ENCODE measurements at places on chromosomes 1 and 21. TPM values are rescaled to one million over a fixed set of nuclear protein-coding genes. Genes with fewer than 3 reads are reported as not detected.
A peak's percentile ranks its signal among the peaks of the same experiment; 100 is the strongest.

DNA sequence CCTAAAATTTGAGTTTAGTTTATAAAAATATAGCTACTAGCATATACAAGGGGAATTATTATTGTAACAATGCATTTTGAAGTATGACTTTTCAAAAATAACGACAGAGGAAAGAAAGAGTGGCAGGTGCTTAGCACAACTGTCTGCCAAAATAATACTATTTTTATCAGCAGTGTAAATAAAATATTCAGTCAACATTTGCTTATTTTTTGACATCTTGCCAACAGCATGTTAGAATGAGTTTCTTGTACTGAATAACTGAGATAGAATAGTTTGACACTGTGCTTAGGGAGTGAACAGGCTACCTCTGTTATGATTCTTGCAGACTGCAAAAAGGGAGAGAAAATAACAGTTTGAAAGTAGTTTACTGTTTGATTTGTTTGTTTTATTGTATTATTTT is 909.8 kb downstream of the BRINP3 start:
- H3K4me1 ChIP-seq = no peaks in the 10 kb centered on the region
- no peak overlapping the region for H3K4me3 ChIP-seq
- no peaks in the 10 kb centered on the region for H3K36me3 ChIP-seq
- H3K27ac ChIP-seq = no peak overlapping the region
- no peak for DNase-seq

GRCh38 chr1:160171980-160172379 is 18.4 kb upstream of the CASQ1 start:
- no peak for DNase-seq
- peaks cover 13% of the 10 kb centered on the region for H3K27me3 ChIP-seq
- peaks cover 33% of the 10 kb centered on the region for H3K4me1 ChIP-seq
- H3K4me3 ChIP-seq = no peak overlapping the region

DNA sequence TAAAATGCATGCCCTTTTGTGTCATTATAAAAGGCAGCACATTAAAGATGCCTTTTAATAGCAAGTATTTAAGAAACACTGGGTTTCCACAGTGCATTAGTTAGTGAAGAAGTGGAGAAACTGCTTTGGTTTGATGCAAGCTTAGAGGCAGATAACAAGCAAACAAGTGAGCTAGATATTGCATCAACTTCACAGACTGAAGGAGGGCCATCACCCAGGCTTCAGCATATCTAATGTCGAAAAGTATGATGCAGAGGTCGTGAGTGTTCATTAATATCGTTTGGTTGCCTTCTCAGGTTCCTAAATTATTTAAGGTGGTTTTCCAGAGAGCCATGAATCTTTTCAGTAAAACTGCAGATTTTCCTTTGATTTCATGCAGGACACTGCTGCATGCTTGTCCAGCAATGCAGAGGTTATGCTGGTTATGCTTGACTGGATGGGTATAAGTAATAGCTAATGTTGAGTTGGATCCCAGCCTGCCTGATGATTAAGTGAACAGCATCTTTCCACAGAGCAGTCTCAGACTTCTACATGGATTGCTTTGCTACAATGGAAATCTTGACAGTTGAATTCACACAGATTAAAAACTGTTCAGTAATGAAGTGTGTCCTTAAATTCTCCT is 69.7 kb upstream of the IPO9 start:
- H3K27me3 ChIP-seq = no peaks in the 10 kb centered on the region
- DNase-seq = peak; percentile 30
- no peak overlapping the region for H3K4me3 ChIP-seq
- peaks cover 95% of the 10 kb centered on the region for H3K4me1 ChIP-seq
- H3K27ac ChIP-seq = peak overlapping the region; percentile 56

GRCh38 chr21:14947613-14948160 is 117.1 kb downstream of the NRIP1 start:
- no peaks in the 10 kb centered on the region for H3K27me3 ChIP-seq
- no peaks in the 10 kb centered on the region for H3K36me3 ChIP-seq
- H3K4me1 ChIP-seq = peaks cover 3% of the 10 kb centered on the region

DNA sequence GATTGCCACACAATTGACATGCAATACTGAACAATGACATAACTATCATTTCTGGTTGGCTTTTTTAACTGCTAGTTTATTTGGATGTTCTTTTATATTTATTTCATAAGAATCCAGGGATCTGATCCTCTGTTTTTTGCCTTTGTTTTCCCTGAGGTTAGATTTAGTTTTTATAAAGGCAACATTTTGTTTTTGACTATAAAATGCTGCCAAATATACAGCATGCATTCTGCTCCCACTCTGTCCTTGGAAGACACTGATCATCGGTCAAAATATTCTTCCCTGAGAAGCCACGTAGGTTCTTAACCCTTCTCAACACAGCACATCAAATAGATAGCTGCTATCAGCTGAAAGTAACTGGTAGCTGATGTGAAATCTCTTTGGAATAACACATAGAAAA is 52.5 kb downstream of the LYPLAL1 start:
- no peaks in the 10 kb centered on the region for H3K36me3 ChIP-seq
- no peak for DNase-seq
- no peaks in the 10 kb centered on the region for H3K27me3 ChIP-seq
- H3K4me1 ChIP-seq = no peaks in the 10 kb centered on the region
- no peak overlapping the region for H3K27ac ChIP-seq

DNA sequence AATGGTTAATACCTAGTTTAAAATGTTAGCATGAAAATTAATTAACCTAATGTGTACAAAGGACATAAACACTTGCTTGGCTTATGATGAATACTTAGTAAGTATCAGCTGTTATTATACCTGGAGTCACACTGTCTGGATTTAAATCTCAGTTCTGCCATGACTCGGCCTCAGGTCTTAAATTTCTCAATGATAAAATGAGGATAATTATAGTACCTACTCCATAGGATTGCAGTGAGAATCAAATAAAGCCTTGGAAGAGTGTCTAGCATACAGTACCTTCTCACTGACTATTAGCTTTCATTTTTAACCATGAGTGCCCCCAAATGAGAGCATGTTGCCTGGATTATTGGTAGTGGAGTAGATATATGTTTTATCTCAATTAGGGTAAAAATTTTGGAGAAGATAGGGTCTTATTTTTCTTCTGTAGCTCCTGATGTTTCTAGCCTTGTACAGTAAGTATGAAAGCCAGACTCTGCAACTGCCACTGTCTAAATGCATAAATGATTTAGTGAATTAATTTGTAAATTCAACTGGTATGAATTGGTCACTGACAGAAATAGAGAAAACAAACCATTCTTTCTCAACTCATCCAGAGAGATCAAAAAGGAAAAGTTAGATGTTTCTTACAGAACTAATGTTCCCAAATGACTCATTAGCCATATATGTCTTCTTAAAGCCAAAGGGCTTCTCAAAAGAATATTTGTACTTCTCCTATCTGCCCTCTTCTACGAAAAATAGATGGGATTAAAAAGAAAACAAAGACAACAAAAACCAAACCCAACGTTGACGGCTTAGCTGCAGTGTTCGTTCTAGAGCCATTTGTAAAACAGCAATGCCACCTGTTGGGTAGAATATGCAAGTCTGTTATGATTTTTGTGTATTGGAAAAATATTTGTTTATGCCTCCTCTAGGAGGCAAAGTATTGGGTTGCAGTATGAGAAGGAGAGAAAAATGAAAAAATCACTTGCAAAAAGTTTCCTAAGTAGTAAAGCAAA is 53.8 kb upstream of the MROH9 start:
- no peaks in the 10 kb centered on the region for H3K27me3 ChIP-seq
- H3K27ac ChIP-seq = peak overlapping the region; percentile 43
- DNase-seq = no peak

DNA sequence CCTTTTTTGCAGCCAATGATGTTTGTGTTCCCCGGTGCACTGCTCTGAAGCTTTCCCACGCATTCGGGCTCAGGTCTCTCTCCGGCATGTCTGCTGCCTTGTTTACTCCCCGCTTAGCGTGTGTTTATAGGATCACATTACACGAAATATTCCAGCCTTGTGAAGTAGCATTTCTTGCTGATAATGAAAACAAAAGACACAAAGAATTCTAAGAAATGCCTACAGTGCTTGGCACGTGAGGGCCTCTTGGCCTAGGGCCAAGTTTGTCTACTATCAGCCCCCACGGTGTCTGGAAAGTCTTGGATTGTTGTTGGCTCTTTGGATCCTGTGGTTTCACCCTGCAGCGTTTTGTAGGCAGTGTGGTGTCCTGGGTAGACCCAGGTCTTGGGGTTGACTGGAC is 11.2 kb upstream of the GSTM4 start:
- H3K4me1 ChIP-seq = peaks cover 4% of the 10 kb centered on the region
- H3K4me3 ChIP-seq = no peak overlapping the region
- DNase-seq = no peak
- H3K36me3 ChIP-seq = no peaks in the 10 kb centered on the region
- H3K27ac ChIP-seq = no peak overlapping the region
- no peaks in the 10 kb centered on the region for H3K27me3 ChIP-seq

DNA sequence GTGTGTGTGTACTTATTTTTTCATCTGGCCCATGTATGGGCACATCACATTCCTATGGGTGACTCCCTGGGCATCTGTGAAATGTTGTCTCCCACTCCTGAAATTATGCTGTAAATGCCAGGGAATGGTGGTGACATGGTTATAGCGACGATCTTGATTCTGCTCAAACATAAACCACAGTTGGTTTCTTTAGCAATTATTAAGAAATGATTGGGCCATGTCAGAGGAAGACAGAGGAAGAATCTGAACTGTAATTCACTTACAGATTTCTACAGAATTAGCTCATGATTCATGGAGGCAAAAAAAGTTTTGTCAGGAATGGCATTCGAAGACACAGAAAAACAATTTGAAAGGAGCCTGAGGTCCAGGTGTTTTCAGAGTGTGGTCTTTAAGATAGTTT is 25.8 kb upstream of the KCNE1 start:
- H3K27ac ChIP-seq = peak overlapping the region; percentile 71
- H3K27me3 ChIP-seq = no peaks in the 10 kb centered on the region
- peak; percentile 66 for DNase-seq
- no peaks in the 10 kb centered on the region for H3K36me3 ChIP-seq
- H3K4me3 ChIP-seq = no peak overlapping the region

DNA sequence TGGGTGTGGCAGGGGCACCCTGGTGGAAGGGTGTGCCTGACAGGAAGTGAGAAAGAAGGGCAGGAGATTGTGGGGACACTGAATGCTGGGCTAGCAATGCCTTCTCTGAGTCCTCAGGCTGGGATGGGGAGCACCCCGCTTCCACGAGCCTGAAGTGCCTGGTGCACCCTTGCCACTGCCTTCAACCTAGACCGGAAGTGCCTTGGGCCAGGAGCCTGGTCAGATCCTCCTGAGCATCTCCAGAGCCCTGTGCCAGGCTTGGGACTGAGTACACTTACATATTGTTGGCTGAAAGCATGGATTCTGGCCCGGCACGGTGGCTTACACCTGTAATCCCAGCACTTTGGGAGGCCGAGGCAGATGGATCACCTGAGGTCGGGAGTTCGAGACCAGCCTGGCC is 205.8 kb upstream of the EDN2 start:
- H3K27ac ChIP-seq = no peak overlapping the region
- no peak overlapping the region for H3K4me3 ChIP-seq
- H3K27me3 ChIP-seq = no peaks in the 10 kb centered on the region
- no peaks in the 10 kb centered on the region for H3K36me3 ChIP-seq

DNA sequence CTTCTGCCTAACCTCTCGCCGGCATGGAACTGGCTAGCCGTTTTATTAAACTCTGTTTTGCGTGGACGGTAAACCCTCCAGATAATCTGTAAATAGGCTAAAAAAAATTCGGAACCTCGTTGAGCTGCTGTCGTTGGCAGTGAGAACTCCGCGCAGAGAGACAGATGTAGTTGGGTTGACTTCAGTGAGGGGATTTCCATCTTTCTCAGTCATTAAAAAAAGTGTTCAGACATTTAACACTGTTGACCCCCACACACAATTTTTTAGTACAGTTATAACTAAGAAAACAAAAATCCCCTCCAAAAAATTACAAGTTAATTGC is 464 bp downstream of the PARK7 start:
- H3K4me3 ChIP-seq = peak overlapping the region; percentile 93
- no peak for DNase-seq
- H3K36me3 ChIP-seq = peaks cover 32% of the 10 kb centered on the region
- peak overlapping the region; percentile 97 for H3K27ac ChIP-seq
- no peaks in the 10 kb centered on the region for H3K27me3 ChIP-seq

DNA sequence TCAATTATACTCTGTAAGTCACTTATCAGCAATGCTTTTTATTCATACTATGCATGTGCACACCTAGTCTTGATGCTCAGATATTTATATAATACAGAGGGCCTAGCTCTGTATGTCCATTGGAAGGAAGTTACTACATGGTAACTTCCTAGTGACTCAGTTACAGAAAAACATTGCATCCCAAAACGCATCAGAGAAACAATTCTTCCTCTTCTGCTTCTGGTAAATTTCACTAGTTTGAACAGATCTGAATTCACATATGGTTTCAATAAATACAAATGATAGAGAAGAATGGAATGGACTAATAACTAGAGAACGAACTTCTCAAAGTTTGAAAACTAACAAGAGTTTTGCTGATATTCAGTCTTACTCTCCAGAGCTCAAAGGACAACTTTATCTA is 811.3 kb upstream of the ADGRL2 start:
- no peak overlapping the region for H3K4me3 ChIP-seq
- DNase-seq = no peak
- no peaks in the 10 kb centered on the region for H3K4me1 ChIP-seq
- H3K27me3 ChIP-seq = no peaks in the 10 kb centered on the region
- no peaks in the 10 kb centered on the region for H3K36me3 ChIP-seq

DNA sequence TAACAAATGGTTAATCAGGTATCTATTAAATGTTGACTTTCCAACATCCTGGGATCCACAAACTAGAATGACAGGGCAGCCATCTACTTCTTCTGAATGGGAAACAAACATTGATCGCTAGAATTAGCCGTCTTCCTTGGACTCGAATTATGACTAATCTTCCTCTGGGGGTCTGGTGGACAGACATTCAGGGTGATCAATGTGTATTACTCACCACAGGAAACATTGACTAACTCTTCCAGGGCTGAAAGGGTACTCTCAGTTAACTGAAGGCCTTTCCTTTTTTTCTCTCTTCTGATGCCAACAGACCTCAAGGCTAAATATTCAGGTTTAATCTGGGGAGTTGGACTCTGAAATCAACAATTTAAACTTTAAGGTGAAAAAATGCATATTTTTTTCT is 9.5 kb downstream of the NOL9 start:
- H3K27ac ChIP-seq = peak overlapping the region; percentile 8
- DNase-seq = peak; percentile 93
- H3K4me1 ChIP-seq = peaks cover 8% of the 10 kb centered on the region
- no peaks in the 10 kb centered on the region for H3K27me3 ChIP-seq

GRCh38 chr1:117231748-117232373 is 21.1 kb upstream of the VTCN1 start:
- H3K27ac ChIP-seq = no peak overlapping the region
- no peak for DNase-seq
- H3K4me1 ChIP-seq = no peaks in the 10 kb centered on the region

Gene RAB3B
- total RNA-seq = 14.5 TPM

Gene LCE2B
- total RNA-seq = not detected

Gene TNFRSF8
- total RNA-seq = under 0.01 TPM

Gene LEFTY2
- not detected for total RNA-seq

All from osteoblast (primary cell).